ENCODE measurements at places on chromosomes 7 and 10.

- ATAC-seq = no peak
These were observed 135.0 kb downstream of the GALNT17 start for GRCh38 chr7:71266912-71267311.

GRCh38 chr7:76300166-76300731 lies 2.2 kb upstream of the HSPB1 start:
- peak; percentile 8 for ATAC-seq

DNA sequence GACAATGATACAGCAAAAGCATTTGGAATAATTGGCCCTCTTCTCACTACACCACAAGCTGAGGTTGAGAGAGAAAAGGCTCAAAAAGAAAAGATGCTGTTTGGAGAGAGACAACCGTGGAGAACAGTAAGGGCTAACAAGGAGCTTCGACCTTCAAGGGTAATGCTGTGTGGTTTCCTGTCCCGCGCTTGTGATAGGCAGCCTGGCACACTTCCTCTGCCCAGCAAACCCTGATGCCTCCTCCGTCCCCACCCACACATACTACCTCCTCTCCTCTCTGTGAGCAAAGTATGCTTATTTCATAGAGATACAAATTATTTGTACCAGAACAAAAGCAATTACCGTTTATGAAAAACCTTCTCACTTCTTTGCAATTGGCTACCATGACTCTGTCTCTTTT lies 755.4 kb downstream of the KCNMA1 start:
- no peak for ATAC-seq

DNA sequence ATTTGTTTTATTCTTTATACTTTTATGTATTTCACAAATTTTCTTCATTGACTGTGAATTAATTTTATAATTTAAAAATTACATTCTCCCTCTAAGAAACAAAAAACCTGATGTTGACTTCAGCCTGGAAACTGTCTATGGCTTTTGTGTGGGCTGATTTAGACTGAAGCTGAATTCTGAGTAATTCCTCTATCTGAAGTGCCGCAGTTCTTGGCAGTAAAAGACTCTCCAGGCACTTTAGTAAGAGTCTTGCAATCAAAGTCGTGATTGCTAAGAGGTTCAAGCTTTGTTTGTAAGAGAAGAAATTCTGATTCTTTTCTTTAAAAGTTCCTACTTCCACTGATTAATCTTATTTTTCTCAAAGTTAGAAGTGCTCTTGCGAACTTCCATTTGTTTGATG lies 3.4 kb upstream of the CEP41 start:
- no peak for ATAC-seq

GRCh38 chr10:49255883-49256282 lies 43.1 kb upstream of the C10orf71 start:
- no peak for ATAC-seq

DNA sequence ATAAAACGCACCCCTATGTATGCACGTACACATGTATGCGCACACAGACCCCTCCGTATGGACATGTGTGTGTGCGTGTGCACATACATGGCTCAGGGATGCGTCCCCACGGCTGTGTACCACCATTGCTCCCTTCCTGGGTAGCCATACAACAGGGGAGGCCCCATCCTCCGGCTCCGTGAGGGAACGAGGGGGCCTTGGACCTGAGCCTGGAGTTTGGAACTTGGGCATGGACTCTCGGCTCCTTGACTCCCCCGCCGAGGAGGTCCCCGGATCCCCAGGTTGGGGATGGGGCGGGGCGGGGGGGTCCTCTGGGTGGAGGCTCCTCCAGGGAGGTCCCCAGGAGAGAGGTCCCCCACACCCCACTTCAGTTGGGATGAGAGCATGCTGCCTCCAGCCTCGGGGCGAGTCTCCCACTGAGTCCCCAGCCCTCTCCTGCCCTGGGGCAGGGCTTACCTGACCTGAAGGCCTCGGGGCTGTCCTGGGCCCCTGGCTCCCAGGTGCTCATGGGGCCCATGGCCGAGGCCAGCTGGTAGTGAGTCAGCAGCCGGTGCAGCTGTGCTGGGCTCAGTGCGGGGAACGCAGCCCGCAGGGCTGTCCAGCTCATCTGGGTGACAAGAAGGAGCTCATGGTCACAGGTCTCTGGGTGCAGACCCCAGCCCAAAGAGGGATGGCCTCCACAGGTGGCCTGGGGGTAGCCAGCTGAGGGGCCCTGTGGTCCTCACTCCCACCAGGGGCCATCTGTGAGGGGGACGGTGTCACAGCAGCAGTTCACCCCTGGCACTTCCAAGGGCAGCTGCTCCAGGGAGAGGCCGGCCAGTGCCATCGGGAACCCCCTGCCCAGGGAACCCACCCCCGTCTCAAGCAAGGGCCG lies 29.9 kb downstream of the AP5Z1 start:
- no peak for ATAC-seq

- no peak for ATAC-seq
These were observed 58.9 kb downstream of the HIBADH start for GRCh38 chr7:27603813-27604212.

- ATAC-seq = no peak
These were observed 956.9 kb downstream of the XPNPEP1 start for GRCh38 chr10:108966411-108966810.

DNA sequence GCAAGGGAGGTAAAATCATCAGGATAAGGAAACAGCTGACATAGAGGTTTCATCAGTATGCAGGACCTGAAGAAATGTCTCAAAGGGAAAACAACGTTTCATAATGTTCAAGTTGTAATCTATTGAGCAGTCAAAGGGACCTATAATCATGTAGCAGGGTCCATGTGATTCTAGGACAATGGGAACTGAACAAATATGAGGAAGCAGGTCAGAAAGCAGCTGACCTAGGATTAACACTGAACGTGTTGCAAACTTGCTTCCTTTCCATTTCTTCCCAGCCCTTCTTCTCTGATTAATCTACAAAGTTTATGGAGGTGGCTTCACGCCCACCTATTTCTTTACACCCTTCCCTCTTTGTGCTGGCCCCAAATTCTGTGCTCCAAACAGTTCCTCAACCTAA lies 256.9 kb upstream of the AKR1E2 start:
- no peak for ATAC-seq

DNA sequence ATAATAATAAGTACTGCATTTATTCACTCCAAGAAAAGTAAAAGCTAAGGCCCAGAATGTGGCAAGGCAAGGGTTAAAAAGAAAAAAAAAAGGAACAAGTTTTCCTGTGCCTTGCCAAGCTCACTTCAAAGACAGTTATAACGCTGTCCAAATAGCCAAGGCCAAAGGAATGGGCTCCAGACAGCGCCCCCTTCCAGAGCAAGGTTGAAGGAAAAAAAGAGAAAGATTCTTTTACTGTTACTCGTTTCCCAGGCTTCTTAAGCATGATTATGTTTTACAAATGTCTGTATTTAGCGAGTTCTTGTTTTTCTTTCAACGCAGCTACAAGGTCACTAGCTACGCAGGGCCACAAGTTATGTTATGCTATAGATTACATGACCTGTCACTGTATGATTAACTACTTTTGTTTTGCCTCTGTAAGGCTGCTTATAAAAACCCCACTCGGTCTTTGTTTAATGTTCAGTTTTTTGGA lies 9.1 kb upstream of the EIF4H start:
- no peak for ATAC-seq

GRCh38 chr7:99465421-99465768 lies 572 bp downstream of the ATP5MF start:
- ATAC-seq = peak; percentile 12

- no peak for ATAC-seq
These were observed 1.0 kb upstream of the LYZL2 start for GRCh38 chr10:30630571-30630970.

DNA sequence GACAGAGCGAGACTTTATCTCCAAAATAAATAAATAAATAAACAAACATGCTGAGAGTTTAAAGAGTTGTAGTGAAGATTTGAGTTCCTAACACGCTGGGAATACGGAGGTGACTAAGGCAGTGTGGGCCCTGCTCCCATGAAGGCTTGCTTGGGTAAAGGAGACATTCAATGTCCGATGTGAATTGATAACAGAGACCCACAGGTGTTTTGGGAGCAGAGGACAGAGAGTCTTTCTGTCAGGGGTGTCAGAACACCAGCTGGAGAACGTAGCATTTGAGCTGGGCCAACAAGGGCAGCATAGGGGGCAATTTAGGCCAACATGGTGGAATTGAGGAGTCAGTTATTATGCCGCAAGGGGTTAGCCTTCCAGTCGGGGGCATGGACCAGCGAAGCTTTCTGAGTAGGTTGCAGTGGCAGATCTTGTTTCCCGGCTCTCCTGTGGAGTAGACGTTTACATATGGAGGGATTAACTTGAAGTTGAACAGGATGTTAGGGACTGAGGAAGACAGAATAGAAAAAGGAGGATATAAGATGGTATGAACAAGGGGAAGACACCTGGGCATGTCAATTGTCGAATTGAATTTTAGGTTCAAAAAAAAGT lies 5.6 kb downstream of the PROSER2 start:
- ATAC-seq = no peak
